Activated T-cell treated with anti-CD3 and anti-CD28 coated beads, Interleukin-2, amount 50 U/mL, for 72 hours (primary cell): ENCODE measurements at places on chromosomes 1 and 21. TPM values are rescaled to one million over a fixed set of nuclear protein-coding genes. Genes with fewer than 3 reads are reported as not detected.

The FBLIM1 gene
- not detected for total RNA-seq

The COL11A1 gene
- not detected for total RNA-seq

The SH2D2A gene
- total RNA-seq = 246 TPM

GRCh38 chr1:77405186-77405585 is 123.4 kb downstream of the AK5 start:
- no peak for DNase-seq
- no peaks in the 10 kb centered on the region for H3K27me3 ChIP-seq
- H3K36me3 ChIP-seq = peaks cover 2% of the 10 kb centered on the region
- H3K27ac ChIP-seq = no peak overlapping the region
- no peaks in the 10 kb centered on the region for H3K4me1 ChIP-seq

DNA sequence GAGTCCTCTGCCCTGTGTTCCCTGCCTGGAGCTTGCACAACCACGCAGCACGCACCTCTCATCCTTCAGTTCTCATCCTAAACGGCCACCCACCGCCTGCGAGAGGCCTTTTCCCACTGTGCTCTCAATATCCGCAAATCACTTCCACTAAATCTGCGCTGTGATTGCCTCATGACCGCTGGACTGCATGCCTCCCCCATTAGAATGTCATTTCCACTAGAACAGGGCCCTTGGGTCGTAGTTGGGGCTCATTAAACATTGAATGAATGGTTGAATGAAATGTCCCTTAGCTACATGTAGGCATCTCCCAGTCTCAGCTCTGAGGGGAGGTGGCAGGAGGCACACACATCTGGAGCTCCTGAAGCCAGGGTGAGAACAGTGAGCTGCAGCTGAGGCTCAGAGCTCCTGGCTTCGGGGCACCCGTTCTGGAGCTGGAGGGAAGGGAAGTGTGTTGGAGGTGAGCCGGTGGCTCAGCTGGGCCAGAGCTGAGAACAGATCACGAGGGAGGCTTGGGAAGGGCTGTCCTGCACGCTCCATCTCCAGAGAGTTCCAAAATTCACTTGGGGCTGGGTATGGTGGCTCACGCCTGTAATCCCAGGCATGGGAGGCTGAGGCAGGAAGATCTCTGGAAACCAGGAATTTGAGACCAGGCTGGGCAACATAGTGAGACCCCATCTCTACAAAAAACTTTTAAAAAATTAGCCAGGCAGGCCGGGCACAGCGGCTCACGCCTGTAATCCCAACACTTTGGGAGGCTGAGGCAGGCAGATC is 30.4 kb downstream of the TMEM201 start:
- H3K27me3 ChIP-seq = peaks cover 13% of the 10 kb centered on the region
- H3K4me1 ChIP-seq = peaks cover 3% of the 10 kb centered on the region
- H3K4me3 ChIP-seq = no peak overlapping the region
- DNase-seq = no peak
- H3K27ac ChIP-seq = no peak overlapping the region

DNA sequence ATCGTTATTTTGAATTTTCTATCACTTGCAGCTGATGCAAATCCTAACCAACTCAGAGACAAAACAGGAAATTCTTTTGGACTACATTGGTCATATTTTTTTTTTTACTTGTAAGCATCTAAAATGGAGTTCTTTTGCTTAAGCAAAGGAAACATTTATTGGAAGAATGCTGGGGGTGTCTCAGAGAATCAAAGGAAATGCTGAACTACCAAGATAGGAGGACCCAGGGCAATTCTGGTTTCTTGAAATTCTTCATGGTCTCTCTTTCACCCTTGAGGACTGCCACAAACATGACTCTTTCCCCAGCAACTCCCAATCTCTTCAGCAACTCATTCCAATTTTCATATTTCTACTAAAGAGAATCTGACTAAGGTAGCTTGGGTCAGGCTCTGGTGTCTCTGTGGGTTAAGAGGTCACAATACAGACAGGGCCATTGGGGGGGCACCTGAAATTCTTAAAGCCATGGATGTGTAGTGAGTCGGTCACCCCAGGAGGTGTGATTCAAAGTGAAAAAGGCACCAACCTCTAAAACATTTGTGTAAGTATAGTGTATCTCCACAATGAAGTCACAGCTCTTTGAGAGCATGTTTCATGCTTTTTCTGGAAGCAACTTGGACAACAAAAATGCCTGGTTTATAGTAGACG is 171.1 kb upstream of the FGGY start:
- no peak overlapping the region for H3K4me3 ChIP-seq
- no peak overlapping the region for H3K27ac ChIP-seq
- H3K27me3 ChIP-seq = peaks cover 26% of the 10 kb centered on the region
- peaks cover 31% of the 10 kb centered on the region for H3K4me1 ChIP-seq
- H3K36me3 ChIP-seq = peaks cover 8% of the 10 kb centered on the region
- DNase-seq = peak; percentile 60

GRCh38 chr1:55374801-55375616 is 159.8 kb upstream of the USP24 start:
- no peaks in the 10 kb centered on the region for H3K36me3 ChIP-seq
- no peak overlapping the region for H3K27ac ChIP-seq
- H3K27me3 ChIP-seq = peaks cover 4% of the 10 kb centered on the region
- peaks cover 9% of the 10 kb centered on the region for H3K4me1 ChIP-seq
- no peak for DNase-seq
- H3K4me3 ChIP-seq = no peak overlapping the region
